ENCODE measurements at places on chromosomes 16 and 17.

- no peak for DNase-seq
These were observed 2.5 kb downstream of the UBE2I start for GRCh38 chr16:1311738-1312466.

DNA sequence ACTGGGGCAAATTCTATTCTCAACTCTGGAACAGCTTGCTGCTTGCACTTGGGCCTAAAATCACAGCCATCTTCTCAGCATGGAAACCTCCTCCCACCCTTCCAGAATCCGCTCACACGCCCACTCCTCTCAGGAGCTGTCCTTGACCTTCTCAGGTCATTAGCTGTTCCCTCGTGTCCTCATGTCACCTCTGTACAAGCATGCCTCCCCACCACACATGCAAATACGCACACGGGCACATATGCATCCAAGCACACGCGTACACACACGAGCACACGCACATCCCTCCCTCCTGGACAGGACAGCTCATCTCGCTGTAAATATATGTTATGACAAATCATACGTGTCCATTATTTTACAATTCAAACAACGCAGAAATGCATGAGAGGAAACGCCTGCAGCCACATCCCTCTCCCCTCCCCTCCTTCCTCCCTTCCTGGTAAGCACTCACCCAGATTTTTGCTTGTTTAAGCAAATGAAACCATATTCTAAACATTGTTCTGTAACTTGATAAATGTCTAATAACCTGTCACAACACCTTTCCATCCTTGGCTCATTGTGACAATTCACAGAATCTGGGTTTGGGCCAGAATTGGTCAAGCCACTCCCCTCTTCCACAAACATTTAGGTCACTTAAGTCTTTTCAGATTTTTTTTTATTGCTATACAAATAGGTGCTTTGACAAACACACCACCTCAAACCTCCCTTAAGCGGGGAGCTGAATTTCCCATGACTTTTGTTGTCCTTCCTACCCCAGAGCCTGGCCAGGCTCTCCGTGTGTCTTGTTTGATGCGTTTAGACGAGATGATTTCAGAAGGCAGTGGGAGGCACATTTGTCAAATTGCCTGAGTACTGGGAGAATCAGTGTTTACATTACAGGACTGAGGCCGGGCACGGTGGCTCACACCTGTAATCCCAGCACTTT, 41.7 kb downstream of the DNAH17 start:
- DNase-seq: no peak

- no peak for DNase-seq
These were observed 2.1 kb downstream of the P2RX5 start for GRCh38 chr17:3693829-3694231.

GRCh38 chr16:62205459-62205858, 169.2 kb upstream of the CDH8 start:
- no peak for DNase-seq

DNA sequence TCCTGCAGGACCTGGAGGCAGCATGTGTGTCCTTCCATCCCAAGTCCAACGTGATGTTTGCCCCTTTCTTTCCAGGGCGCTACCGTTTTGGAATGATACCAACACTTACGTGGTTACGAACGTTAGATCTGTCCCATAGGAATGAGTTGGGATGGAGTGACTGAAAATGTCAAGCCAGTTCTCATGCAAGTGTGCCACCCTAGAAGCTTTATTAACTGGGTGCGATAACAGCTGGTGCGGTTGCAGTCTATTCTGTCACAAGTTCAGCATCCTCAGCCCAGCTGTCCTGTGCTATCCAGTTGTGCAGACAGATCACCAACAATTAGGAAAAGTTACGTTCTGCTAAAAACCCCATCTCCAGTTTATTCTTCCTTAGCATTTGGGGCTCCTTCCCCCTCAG, 52.5 kb downstream of the BANP start:
- no peak for DNase-seq

- DNase-seq: no peak
These were observed 116.0 kb upstream of the SOX9 start for GRCh38 chr17:72004611-72005331.

GRCh38 chr16:9034056-9034455, 57.4 kb upstream of the HAPSTR1 start:
- no peak for DNase-seq

DNA sequence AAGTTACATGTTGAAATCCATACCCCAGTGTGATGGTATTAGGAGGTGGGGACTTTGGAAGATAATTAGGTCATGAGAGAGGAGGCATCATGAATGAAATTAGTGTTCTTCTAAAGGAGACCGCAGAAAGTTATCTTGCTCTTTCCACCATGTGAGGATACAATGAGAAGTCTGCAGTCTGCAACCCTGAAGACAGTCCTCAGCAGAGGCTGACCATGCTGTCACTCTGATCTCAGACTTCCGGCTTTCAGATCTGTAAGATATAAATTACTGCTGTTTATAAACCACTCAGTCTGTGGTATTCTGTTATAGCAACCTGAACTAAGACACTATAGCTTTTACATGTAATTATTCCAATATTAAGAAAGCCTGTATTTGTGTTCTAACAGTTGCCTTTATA, 116.7 kb upstream of the CES5A start:
- no peak for DNase-seq

DNA sequence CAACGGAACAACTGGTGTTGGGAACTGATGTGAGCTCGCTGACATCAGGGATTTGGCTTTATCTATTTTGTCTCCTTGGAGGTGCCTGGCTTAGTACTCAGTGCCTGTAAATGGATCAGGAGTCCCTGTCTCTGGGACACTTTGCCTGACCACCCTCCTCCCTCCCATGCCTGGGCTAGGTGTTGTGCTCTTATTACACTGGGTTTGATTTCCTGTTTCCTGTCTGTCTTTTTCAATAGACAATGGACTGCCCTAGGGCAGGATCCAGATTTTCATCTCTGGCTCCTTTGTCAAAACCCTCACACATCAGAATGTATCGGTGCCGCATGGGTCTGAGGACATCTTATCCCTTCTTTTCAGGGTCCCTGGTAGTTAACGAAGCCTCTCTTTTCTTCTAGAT, 223.6 kb upstream of the ASIC2 start:
- no peak for DNase-seq

- no peak for DNase-seq
These were observed 42.6 kb downstream of the SOX8 start for GRCh38 chr16:1024138-1024537.

DNA sequence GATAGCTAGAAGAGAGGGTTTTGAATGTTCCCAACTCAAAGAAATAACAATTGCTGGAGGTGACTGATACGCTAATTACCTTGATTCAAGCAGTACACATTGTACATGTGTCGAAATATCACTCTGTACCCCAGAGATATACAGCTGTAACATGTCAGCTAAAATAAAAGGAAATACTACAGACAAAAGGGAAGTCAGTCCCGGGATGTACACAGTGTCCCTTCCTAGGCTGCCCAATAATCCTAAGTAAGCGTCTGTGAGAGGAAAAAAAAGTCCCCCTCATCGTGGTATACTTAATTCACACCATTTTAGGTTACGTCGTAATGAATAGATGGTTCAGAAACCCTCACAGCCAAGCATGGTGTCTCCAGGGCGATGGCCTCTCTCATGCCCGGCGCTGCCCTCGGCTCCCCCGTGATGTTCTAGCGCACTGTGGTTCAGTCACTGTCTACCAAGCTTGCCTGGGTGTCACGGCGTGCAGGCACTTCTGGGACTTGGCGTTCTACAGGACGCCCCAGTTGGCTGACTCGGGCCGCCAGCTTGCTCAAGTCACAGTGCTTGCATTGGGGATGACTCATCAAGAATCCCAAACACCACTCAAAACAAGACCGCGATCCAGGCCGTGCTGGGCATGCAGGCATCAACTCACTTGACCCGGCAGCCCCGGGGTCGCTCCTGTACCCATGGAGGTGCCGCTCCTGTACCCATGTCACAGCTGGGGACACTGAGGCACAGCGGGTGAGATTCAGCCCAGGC, 27.6 kb downstream of the CCDC40 start:
- no peak for DNase-seq

DNA sequence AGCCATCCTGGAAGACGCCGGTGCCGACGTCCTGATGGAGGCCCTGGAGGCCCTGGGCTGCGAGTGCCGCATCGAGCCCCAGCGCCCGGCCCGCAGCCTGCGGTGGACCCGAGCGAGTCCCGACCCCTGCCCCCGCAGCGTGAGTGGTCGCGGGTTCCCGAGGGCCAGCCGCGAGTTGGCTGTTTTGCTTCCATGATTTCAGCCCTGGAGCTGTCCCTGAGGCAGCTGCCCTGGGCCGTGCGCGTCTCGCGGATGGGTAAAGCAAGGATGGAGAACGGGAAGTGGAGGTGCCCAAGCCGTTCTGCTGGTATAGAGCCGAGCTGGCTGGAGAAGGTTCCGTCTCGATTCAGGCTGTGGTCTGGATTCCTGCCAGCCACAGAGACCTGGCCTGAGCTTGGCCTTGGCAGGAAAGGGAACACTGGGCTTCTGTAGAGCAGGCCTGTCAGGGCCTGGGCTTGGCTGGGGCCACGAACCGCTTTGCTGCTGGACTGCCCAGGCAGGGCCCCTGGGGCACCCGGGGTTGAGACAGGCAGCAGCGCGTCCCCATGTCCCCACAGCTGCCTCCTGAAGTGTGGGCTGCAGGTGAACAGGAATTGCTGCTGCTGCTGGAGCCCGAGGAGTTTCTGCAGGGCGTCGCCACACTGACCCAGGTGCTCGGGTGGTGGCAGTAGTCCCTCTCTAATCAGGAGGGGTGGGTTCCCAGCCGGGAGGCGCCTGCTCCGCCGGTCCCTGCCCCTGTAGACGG, 941 bp upstream of the MRPS34 start:
- no peak for DNase-seq

DNA sequence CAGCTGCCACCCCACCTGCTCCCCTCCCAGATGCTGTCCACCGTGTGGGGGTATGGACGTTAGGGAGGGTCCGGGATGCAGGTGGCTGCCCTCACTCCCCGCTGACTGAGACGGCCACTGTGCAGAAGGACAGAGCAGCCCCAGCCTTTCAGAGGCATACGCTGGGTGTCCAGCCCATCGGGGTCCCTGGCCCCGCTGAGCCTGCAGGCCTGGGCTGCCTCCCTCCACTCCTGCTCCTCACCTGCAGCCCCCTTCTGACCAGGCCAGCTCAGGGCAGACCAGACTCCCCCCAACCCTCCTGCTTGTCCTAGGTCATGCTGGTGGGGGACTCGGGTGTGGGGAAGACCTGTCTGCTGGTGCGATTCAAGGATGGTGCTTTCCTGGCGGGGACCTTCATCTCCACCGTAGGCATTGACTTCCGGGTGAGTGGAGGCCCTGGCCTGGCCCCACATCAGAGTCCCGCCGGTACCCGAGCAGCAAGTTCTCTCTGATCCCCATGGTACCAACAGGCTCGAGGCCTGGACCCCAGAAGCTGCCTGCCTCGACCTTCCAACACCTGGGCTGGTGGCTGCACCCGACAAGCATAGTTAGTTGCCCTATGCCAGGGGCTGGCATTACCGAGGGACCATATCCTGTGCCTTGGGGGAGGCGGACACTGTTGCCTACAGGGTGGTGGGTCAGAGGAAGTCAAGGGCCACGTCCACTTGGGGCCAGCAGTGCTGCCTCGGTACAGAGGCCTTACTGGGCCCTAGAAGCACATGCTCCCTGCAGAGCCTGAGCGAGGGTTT, 1.4 kb downstream of the RAB26 start:
- DNase-seq: no peak

DNA sequence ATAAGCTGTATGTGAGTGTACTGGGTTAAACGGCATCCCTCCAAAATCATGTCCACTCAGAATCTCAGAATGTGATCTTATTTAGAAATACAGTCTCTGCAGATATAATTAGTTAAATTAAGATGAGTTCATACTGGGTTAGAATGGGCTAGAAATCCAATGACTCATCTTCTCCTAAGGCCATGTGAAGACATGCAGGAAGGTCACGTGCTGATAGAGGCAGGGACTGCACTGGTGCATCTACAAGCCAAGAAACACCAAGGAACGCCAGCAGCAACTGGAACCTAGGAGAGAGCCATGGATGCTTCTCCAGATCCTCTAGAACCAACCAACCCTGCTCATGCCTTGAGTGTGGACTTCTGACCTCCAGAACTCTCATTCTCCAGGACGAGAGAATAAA, 241.0 kb downstream of the XYLT1 start:
- DNase-seq: no peak

DNA sequence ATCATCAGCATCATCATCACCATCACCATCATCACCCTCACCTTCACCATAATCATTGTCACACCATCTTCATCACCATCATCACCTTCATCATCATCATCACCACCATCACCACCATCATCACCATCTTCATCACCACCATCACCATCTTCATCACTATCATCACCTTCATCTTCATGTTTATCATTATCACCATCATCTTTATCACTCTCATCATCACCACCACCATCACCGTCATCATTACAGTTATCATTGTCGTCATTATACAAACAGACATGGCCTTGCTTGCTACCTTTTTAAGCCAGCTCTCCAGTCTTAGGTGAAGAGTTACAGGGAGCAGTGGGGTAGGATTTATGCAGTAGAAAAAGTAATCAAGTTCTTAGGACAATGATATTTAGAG, 114.9 kb downstream of the IRF8 start:
- no peak for DNase-seq

- peak; percentile 45 for DNase-seq
These were observed 1.2 kb downstream of the CDT1 start for GRCh38 chr16:88804552-88805339.

- no peak for DNase-seq
These were observed 71.6 kb downstream of the ABCC1 start for GRCh38 chr16:16021020-16021419.

DNA sequence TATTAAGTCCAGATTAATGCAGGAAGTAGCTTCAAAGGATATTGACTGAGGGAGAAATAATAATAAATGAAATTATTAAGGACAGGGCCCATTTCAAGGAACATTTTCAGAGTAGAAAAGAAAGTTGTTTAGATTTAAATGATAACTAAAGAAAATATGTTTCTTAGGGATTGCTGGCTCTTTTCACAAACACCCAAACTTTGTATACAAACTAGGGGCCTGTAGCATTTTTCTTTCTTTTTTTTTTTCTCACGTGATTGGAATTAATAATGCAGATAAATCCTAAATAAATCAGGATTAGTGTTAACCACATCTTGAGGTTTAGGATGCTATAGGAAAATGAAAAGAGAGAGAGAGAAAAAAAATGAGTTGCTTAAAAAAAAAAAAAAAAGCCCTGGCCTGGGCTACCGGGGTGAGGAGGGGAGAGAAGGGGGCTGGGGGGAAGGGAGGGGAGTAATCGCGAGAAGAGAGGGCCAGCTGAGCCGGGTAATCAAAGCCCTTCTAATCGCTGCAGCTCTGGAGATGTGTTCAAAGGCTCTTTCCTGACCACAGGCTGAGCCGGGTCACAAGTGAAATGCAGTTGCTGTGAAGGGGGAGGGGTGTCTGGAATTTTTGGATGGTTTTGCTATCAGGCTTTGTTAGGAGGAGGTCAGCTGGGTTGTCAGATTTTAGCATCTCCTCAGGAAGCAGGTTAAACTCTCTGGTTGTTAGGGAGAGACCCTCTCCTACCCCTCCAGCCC, 104.6 kb upstream of the ZFHX3 start:
- DNase-seq: no peak

Measured in right kidney (tissue), 9 donors.